Effector CD8-positive, alpha-beta T cell (primary cell): ENCODE measurements at places on chromosomes 11 and 22.

GRCh38 chr11:39786281-39786680 is 1673.2 kb downstream of the LRRC4C start:
- DNase-seq: no peak

- no peak for DNase-seq
Observed at GRCh38 chr11:94658386-94658785, 91.2 kb downstream of the PIWIL4 start.

- no peak for DNase-seq
Observed at GRCh38 chr11:66366844-66367477, 4.6 kb downstream of the SLC29A2 start.

GRCh38 chr22:40036126-40036525 is 41.4 kb downstream of the FAM83F start:
- DNase-seq: no peak

DNA sequence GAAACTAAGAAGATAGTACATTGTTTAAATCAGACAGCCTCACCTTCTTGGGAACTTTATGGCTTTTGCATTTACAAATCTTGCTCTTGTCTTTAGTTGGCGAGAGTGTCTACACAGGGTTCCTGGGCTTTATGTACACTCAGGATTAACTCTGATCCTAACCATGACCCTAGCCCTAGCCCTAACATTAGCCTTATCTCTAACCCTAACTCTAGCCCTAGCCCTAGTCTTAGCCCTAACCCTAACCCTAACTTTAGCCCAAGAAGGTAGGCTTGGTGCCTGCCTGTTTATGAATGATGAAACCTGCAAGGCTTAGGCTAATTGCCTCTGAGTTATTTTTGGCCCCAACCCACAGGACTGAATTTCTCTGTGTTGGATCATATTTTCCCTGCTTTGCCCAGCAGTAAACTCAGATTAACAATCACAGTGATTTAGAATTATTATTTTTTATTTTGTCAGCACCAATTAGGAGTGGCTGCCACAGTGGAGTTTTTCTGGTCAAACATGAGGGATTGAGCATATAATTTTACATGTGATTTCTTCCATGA is 44.1 kb upstream of the OR9Q1 start:
- no peak for DNase-seq

DNA sequence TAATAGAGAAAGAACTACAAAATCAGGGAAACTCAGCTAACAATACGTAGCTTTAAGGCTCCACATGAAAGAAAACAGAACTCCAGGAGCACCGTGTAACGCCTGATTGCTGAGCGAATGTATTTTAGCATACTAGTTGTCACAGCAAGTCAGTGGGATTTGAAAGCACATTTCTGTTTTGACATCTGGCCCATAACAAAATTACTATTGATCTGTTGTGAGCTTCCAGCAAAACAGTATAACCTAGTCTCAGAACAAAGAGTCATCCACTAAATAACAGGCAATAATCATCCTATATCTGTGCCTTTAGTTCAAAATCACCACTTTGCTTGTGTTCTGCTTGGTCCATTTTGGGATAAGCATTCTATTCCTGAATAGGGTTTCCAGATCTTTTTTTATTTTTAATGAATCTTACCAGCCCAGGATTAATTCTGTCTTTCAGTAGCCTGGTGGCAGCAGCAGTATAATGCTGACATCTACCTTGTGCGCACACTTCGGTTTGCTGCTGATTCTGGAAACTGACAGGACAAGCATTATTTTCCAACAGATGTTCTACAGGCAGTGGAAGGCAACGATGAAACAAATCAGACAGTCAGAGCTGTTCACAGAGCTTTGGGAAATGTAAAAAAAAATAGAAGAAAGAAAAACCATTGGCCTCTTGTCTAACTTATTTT is 66.2 kb downstream of the CADM1 start:
- no peak for DNase-seq

- DNase-seq: no peak
Observed at GRCh38 chr22:48343461-48343860, 1484.2 kb downstream of the BRD1 start.

DNA sequence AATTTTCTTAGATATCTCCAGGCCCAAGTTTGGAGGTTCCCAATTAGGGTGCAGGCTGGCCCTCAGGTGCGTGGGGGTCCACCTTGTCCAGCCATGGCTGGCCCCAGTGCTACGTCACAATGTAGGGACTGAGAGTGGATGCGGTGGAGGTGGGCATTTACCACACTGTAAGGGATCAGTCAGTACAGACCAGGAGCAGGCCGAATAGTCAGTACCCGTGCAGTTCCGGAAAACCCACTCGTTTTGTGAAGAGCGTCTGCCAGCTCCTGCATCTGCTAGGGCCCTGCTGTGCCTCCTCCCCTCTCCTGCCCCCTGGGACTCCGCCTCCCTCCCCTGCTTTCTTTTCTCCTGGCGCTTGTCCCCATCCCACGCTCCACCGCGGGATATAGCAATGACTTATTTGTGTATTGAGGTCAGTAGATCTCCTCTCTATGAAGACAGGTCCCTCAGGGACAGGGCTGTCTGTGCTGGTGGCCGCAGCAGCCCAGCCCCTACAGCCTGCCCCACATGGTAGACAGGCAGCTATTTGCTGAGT is 50.4 kb upstream of the SEPTIN5 start:
- no peak for DNase-seq

DNA sequence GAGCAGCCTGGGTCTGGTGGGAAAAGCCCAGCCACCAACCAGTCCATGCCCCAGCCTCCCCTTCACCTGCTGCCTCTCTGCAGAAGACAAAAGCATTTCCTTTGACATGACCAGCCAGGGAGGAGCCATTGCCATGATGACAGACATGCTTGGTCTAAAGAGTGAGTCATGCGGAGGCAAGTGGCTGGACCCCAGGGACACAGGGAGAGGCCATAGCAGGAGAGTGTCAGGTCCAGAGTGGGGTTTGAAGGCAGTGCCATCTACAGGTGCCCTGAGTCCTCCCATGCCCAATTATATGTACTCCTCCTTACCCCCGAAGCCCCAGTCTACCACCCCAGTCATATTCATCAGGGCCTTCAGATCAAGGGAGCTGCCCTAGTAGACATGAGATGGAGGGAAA is 67.4 kb downstream of the SCN3B start:
- DNase-seq: no peak

- no peak for DNase-seq
Observed at GRCh38 chr11:1760351-1761109, 3.2 kb downstream of the CTSD start.

DNA sequence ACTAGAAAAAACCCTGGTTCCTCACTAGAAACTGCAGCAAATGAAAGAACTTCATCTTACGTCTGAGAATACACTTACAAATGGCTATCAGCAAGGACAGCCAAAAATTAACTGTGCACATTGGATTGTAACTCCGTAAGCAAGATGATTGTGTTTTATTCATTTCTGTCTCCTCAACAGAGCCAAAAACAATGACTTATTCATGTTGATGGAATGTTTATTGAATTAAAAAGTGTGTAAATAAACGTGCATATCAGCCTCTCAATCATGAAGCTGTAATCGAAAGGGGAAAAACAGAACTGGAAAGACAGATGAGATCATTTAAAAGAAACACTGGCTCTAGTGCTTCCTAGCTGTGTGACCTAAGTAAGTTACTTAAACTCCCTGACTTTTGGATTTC is 307.5 kb upstream of the ZC3H12C start:
- no peak for DNase-seq

- no peak for DNase-seq
Observed at GRCh38 chr11:22984045-22984444, 123.8 kb upstream of the CCDC179 start.

DNA sequence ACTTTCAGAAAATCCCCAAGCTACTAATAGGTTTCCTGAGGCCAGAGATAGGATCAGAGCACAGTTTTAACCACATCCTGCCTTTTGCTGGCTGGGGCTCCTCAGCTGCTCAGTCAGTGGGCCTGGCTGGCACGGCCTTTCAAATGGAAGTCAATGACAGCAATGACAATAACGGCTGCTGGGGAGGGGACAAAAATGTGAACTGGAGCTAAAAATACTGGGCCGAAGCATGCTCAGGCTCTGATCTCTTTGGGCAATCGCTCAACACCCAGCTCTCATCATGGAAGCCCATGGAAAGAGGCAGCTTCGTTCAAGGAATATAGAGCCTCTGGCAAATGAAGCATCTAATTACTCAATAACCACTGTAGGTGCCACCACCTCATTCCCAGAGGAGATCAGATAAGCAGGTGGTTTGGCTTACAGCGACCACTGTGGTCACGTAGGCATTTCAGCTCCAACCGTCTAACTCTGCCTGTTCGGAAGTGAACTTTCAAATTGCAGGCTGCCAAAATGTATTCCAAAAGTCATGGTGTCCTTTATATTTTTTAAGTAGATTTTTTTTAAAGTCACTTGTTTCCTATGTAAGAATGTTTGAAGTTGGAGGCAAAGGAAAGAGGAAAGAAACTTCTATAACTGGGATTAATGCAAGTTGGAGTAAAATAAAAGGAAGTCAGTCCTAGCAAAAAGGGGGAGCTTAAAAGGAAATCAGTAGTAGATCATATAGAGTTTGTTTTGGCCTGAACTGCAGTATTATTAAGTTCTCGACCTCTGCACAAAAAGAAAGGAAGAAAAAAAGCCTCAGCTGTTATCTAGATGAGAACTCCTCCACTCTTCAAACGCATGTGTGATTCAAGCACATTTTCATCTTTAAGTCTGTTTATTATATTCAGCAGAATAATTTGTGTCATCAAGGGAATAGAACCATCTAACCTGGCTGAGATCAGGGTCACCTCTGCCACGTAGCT is 14.1 kb downstream of the WT1 start:
- no peak for DNase-seq

DNA sequence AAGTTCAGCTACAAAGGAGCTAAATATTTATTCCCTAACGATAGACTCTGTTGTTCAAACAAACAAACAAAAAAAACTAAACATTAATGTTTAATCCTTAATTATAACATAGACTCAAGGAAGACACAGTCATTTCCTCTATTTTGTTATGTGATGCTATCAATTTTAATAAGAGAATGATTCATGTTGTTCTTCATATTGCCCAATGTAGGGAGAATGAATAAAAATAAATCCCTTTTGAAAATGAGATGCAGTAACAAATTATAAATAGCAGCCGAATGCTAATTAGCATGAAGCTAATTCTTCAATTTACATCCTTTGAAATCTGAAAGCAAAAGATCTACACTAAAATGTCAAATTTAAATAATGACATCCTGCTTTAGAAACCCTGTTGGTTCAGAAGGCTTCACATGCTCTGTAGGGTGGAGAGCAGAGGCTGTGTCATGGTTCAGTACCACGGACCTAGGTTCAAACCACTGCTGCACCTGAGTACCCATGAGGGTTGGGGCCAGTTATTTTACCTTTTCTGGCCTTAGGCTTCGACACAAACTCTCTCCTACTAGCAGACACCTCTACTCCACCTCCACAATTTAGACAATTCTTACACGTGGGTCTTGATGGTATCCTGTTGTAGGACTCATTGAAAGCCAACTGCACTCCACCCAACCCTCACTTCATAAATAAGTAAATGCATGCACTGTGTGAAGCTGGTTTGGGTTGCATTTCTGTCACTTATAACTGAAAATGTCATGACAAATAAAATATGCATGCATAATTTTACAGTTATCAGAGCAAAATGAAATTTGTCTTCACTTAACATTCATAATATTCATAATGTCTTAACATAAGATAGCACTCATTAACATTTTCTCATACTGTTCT is 89.0 kb downstream of the RRAS2 start:
- no peak for DNase-seq

GRCh38 chr11:27874998-27875830 is 175.0 kb upstream of the BDNF start:
- no peak for DNase-seq

- peak; percentile 24 for DNase-seq
Observed at GRCh38 chr22:44180706-44181032, at the start of gene PARVG. TSS of gene PARVG (plus strand) at chr22:44180925. CDS start at chr22:44183330, 2,405 bp downstream.

GRCh38 chr22:44181912-44182587 is 1.3 kb downstream of the PARVG start:
- DNase-seq: peak; percentile 9

- peak; percentile 94 for DNase-seq
Observed at GRCh38 chr11:1572197-1573076, at the start of gene DUSP8. TSS of gene DUSP8 (minus strand) at chr11:1572271. CDS start at chr11:1565826, 6,445 bp downstream.

DNA sequence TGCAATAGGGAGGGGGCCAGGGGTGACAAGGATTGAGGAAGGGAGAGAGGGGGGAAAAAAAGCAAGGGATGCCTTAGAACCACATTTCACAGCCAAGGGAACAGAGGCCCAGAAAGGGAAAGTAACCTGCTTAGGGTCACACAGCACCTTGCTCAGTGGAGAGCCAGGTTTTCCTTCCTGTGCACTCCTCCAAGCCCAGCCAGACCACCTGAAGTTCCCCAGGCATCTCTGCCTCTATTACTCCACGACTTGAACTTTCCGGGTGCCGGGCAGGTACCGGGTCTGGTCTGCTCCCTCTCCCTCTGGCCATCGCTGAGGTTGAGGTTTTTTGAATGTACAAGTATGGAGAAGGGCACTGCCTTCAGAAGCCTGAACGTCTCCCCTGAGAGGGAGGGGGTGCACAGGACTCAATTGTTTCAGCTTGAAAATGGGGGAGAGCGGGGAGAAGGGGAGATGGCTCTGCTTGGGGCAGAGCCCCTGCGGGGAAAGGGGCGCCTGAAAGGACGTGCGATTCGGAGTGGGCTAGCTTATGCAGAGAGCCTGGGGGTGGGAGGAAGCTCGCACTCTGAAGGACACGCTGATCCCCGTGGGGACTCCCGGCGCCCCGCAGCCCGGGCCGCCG is 516 bp upstream of the SERPINH1 start:
- no peak for DNase-seq

DNA sequence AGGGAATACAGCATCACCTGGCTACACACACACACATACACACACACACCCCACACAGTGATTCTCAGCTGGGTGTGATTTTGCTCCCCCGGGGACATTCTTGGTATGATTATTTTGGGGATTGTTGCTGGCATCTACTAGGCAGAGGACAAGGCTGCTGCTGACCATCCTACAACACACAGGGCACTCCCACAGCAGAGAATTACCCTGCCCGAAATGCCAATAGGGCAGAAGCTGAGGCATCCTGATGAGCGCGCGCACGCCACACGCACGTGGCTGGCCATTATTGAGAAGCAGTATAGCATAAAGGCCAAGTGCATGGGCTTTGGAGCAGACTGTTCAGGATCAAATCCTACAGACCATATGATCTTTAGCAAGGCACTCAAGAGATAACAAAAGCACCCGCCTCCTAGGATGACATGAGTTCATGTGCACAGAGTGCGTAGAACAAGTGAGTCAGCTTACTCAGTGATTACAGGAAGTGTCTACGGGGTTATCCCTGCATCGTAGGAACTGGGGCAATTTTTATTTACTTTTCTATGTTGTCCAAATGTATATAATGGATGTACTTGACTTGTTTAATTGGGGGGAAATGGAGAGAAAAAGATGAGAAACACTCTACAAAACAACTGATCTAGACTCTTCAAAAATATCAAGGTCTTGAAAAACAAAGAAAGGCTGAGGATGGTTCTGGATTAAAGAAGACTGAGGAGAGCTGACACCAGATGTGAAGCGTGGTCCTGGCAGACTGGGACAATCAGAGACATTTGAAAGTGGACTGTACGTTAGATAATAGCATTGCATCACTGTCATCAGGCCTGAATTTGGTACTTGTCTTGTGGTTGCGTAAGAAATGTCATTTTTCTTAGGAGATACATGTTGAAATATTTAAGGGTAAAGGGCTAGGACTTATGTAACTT is 7.2 kb upstream of the EHD1 start:
- DNase-seq: no peak
